HepG2 (cell line): ENCODE measurements at places on chromosomes 11 and 22. TPM values are rescaled to one million over a fixed set of nuclear protein-coding genes. Genes with fewer than 3 reads are reported as not detected.

DNA sequence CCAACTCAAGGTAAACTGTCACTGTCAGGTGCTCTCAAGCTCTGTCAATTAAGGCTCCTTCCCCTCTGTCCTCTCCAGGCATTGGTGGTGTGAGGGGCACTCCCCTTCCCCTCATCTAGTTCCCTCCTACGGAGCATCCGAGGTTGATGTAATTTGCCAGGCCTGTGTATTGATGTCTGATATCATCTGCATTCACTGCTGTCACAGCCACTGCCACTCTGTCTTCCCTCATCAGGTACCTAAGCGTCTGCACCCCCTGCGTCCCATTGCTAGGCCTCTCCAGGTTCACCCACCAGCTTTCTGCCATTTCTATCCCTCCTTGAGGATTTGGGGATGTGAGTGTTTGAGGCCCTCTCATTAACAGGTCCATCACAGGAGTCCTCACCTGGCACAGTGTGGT is 50.0 kb upstream of the SYT13 start:
- no peak for DNase-seq
- H3K4me3 ChIP-seq = no peak overlapping the region
- H3K27me3 ChIP-seq = peaks cover 2% of the 10 kb centered on the region; the same call in 1 of the 2 replicates
- no peak overlapping the region for H3K27ac ChIP-seq
- H3K4me1 ChIP-seq = no peaks in the 10 kb centered on the region
- H3K36me3 ChIP-seq = peaks cover 1% of the 10 kb centered on the region; the same call in 1 of the 2 replicates

DNA sequence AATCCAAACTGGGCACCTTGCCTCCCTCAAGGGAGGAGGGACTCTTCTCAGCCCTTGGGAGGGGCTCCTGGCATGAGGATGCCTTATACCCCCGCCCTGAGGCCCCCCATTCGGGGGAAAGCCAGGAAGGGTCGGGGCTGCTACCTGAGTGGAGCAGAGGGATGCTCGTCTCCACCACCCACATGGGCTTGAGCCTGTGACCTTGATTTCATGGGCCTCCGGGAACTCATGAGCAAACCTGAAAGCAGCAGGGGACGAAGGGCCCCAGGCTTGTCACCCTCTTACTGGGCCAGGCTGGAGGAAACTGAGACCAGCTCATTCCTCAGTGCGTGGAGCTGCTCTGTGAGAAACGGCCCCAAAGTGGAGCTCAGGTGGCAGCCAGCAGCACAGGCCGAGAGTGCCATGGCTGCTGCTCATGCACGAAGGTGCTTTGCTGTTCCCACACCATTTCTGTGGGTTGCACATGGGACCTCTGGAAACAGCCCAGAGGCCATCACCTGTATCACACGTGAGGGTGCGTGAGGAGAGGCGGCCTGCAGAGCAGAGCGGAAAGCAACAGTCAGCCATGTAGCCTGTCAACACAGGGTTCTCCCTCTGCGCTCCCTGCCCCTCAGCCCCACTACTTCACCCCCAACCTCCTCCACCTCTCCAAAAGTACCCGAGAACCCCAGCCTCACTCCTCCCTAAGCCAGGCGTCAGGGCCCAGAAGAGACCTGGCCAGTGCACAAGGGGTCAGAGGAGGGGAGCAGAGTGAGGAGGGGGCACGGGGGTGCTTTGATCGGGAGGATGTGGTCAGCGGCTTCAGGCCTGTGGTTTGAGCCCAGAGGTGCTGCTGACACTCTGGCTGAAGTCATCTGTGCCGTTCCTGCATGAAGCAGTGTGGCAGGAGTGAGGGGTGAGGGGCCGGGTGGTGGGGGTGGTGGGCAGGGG is 14.1 kb upstream of the IL2RB start:
- no peaks in the 10 kb centered on the region for H3K36me3 ChIP-seq
- H3K4me3 ChIP-seq = no peak overlapping the region
- no peak overlapping the region for H3K27ac ChIP-seq

- no peaks in the 10 kb centered on the region for H3K36me3 ChIP-seq
- no peak overlapping the region for H3K4me3 ChIP-seq
- DNase-seq = no peak
- no peaks in the 10 kb centered on the region for H3K27me3 ChIP-seq
- H3K4me1 ChIP-seq = no peaks in the 10 kb centered on the region
These were observed 665.4 kb downstream of the KCNA4 start for GRCh38 chr11:29351301-29351873.

- no peak overlapping the region for H3K4me3 ChIP-seq
- DNase-seq = no peak
- no peaks in the 10 kb centered on the region for H3K27me3 ChIP-seq
- H3K27ac ChIP-seq = no peak overlapping the region
These were observed 33.1 kb downstream of the TREH start for GRCh38 chr11:118646393-118646792.

GRCh38 chr22:17836992-17837742 is 62.9 kb upstream of the BID start:
- DNase-seq = no peak
- peaks cover 38% of the 10 kb centered on the region; the same call in 2 of the 3 replicates for H3K36me3 ChIP-seq
- H3K27ac ChIP-seq = no peak overlapping the region
- H3K4me3 ChIP-seq = no peak overlapping the region
- H3K27me3 ChIP-seq = no peaks in the 10 kb centered on the region

- H3K27me3 ChIP-seq = no peaks in the 10 kb centered on the region
- DNase-seq = no peak
- no peak overlapping the region for H3K27ac ChIP-seq
- no peaks in the 10 kb centered on the region for H3K4me1 ChIP-seq
- H3K36me3 ChIP-seq = no peaks in the 10 kb centered on the region
- no peak overlapping the region for H3K4me3 ChIP-seq
These were observed 25.9 kb downstream of the PRRG4 start for GRCh38 chr11:32855601-32856000.

DNA sequence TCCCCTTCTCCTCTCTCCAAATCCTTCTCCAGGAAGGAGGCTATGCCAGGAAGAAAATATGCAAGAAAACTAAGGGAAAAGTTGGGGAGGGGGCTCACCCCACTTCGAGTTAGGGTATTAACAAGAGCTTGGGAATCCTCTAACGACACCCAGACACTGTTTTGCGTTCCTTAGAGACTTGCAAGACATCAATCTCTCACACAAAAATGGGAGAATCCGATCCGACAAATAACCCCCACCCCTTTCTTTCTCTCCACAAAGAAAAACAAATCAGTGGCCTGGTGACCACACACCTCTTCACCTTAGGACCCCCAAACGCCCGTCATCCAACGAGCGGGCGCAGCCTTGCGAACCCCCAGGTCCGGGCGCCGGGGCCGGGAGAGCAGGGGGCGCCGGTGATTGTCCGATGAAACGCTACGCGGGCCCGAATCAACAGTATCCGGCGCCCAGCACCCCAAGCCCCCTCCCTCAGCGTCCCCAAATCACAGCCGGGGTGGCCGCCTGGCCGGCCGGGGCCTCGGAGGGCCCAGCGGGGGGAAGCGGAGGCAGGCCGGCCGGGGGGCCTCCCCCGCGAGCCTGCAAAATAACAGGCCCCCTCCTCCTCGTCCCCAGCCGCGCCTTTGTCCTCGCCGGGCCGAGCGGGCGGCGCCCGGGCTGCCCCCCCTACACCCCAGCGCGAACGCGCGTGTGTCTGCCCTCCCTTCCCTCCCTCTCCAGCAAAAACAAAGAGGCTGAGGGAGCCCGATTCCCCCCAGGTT is 690 bp downstream of the CSNK1E start:
- H3K4me3 ChIP-seq = peak overlapping the region; percentile 86
- H3K27me3 ChIP-seq = no peaks in the 10 kb centered on the region
- DNase-seq = no peak
- H3K27ac ChIP-seq = peak overlapping the region; percentile 89
- H3K36me3 ChIP-seq = peaks cover 9% of the 10 kb centered on the region
- peaks cover 77% of the 10 kb centered on the region for H3K4me1 ChIP-seq

- no peak overlapping the region for H3K4me3 ChIP-seq
- DNase-seq = no peak
- H3K27me3 ChIP-seq = no peaks in the 10 kb centered on the region; the same call in 1 of the 2 replicates
- H3K27ac ChIP-seq = no peak overlapping the region
These were observed 73.1 kb upstream of the POU2AF2 start for GRCh38 chr11:111172321-111172862.

GRCh38 chr11:129704831-129705230 is 110.8 kb upstream of the TMEM45B start:
- H3K36me3 ChIP-seq = no peaks in the 10 kb centered on the region
- no peaks in the 10 kb centered on the region for H3K4me1 ChIP-seq
- no peak overlapping the region for H3K27ac ChIP-seq
- peaks cover 7% of the 10 kb centered on the region for H3K27me3 ChIP-seq
- DNase-seq = no peak

DNA sequence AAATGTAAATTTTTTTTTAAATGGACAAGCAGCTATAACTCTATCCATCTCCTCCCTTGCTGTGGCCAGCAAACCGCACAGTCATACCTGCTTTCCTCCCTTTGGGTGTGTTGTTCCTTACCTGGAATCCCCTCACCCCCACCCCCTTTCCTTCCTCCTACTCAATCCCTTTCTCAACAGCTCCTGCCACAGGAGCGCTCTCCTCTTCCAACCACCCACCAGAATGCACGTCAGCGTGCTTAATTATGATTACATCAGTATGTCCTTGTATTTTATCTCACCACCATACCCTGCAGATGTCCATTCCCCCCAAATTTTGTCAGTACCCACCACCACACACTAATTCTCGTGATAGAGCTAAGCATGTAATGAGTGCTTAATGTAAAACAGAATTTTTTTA is 60.9 kb upstream of the LMO2 start:
- H3K4me1 ChIP-seq = no peaks in the 10 kb centered on the region
- no peak for DNase-seq
- no peak overlapping the region for H3K4me3 ChIP-seq
- no peaks in the 10 kb centered on the region for H3K36me3 ChIP-seq
- peaks cover 4% of the 10 kb centered on the region for H3K27me3 ChIP-seq

- no peaks in the 10 kb centered on the region for H3K4me1 ChIP-seq
- H3K4me3 ChIP-seq = no peak overlapping the region
- no peaks in the 10 kb centered on the region for H3K27me3 ChIP-seq
- H3K36me3 ChIP-seq = no peaks in the 10 kb centered on the region
- no peak for DNase-seq
These were observed 18.3 kb downstream of the AMPD3 start for GRCh38 chr11:10473371-10473770.

- H3K36me3 ChIP-seq = no peaks in the 10 kb centered on the region
- H3K27me3 ChIP-seq = no peaks in the 10 kb centered on the region
- no peak overlapping the region for H3K4me3 ChIP-seq
- peaks cover 52% of the 10 kb centered on the region for H3K4me1 ChIP-seq
These were observed 17.0 kb downstream of the APLP2 start for GRCh38 chr11:130086669-130087068.

DNA sequence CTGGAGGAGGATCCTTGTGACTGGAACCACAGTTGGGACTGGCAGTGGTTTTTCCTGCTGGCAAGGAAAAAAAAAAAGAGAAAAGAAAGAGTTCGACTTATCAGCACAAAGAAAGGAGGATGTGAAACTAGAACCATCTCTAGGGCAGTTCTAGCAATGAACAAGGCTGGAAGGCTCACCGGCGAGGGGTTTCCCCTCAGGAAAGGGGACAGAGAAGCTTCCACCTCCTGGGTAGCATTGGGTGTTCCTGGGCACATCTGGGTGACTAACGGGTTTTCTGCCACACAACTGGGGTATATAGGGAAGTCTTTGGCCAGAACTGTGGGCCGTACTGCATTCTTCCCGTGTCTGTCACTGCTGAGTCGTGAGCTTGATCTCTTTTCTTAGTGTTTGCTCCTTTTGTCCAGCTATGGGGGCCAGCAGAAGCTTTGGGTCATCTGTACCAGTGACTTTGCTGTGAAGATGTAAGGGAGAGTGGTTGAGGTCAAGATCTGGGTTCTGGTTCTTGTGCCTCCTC is 109.4 kb upstream of the OR4B1 start:
- H3K4me1 ChIP-seq = peaks cover 36% of the 10 kb centered on the region
- H3K27me3 ChIP-seq = no peaks in the 10 kb centered on the region
- no peak overlapping the region for H3K4me3 ChIP-seq
- no peak for DNase-seq
- H3K27ac ChIP-seq = no peak overlapping the region

- no peak overlapping the region for H3K4me3 ChIP-seq
- no peak for DNase-seq
- H3K27ac ChIP-seq = no peak overlapping the region
- H3K4me1 ChIP-seq = no peaks in the 10 kb centered on the region
- H3K27me3 ChIP-seq = peaks cover 60% of the 10 kb centered on the region
These were observed 978 bp downstream of the FLI1 start for GRCh38 chr11:128694618-128695481.

Gene NCR3LG1
- 16.9 and 25.1 TPM in 2 replicates for total RNA-seq

Gene BCO2
- total RNA-seq = 0.38 TPM in 1 of 2 replicates, not detected in the other

Gene SCN2B
- total RNA-seq = 0.02 TPM in 1 of 2 replicates, not detected in the other

Gene MYOD1
- total RNA-seq = not detected in 2 replicates

Gene HEPHL1
- 0.04 and 0.07 TPM in 2 replicates for total RNA-seq

Gene OR2AT4
- not detected in 2 replicates for total RNA-seq

Gene TYR
- not detected in 2 replicates for total RNA-seq
